ENCODE measurements at places on chromosomes 16 and 17.

- DNase-seq: no peak
Observed at GRCh38 chr16:87028481-87029320, 288.5 kb downstream of the C16orf95 start.

DNA sequence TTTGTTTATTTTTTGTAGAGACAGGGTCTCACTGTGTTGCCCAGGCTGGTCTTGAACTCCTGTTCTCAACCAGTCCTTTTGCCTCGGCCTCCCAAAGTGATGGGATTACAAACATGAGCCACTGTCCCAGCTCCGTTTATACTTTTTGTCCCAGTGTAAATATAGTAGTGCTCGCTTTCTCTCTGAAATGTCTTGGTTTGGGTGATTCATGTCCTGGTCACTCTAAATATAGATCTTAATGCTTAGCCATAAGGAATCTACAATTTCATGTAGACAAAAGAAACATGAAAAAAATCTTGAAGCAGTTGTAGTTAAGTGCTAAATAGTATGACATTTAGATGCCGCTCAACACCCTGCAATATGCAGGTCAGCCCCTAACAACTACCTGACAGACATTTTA, 126.9 kb downstream of the KATNIP start:
- no peak for DNase-seq

DNA sequence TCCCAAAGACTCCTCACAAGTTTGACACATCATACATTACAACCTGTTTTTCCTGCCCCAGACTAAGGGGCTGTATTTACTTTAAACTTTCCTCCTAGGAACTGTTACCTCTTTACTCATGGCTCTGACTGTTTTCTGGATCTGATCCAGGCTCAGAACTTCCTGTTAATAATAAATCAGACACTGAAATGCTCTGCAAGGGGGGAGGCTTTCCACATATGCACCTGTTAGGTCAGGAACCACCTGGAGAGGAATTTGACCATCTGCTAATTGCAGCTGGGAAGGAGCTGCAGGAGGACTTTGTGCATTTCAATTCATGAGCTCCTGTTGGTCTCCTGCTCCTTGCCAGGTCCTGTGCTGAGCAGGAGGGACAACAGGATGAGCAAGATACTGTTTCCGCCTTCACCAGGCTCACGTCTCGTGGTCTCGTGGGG, 476.9 kb upstream of the CDH5 start:
- DNase-seq: no peak

DNA sequence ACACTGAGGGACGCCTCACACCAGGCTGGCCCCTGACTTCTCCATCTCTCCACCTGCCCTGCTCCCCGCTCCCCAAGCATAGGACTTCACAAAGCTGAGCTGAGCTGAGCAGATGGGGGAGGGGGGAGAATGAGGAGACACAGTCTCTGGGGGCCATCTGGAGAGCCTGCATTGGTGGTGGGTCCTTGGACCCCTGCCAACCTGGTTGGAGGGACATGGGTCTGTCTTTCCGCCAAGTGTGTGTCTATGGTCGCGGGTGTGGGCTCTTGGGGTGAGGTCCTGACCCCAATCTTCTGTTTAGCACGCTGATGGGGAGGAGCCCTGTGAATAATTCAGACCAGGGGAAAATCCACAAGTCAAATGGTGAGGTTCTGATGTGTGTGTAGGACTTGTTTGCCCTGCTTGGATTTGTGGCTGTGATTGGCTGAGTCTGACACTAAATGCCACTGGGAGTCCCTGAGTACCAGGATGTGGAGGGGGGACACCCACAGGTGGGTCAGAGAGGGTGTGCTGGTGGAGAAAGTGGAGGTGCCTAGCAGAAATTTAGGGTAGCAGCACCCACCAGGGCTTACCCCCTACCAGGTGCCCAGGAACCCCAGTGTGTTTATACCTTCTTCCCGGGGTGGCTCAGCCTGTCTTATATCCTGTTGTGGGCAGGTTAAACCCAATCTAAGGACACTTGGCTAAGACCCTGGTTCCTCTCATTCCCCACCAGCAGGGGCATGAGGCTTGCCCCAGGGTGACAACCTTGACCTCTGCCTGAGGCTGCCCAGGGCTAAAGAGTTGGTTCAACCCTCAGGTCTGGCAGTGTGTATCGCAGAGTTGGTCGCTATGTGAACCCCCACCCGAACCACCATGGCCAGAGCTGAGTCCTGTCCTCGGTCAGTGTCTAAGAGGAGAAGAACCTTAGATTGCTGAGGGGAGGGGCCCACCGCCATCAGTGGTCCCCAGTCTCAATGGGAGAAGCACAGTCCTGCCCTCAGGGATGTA, 2.1 kb downstream of the FMNL1 start:
- DNase-seq: no peak

- no peak for DNase-seq
Observed at GRCh38 chr16:71709229-71709781, 15.2 kb downstream of the PHLPP2 start.

DNA sequence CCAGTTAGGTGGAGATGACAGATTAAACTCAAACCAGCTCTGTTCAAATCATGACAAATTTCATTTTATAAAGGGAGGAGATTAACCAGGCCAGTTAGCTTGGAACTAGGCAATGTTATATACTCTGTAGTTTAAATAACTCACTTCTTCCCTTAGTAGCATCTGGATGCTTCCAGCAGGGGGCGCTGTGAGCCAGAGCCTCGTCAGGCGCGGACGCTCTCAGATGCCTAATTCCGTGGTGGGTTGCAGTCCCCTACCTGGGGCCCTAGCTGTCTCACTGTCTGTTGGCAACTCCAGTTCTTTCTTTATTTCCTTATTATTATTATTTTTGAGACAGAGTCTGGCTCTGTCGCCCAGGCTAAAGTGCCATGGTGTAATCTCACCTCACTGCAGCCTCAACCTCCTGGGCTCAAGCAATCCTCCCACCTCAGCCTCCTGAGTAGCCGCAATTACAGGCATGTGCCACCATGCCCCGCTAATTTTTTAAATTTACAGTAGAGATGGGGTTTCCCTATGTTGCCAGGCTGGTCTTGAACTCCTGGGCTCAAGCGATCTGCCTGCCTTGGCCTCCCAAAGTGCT, 17.3 kb upstream of the WFDC1 start:
- DNase-seq: peak; percentile 42

- DNase-seq: no peak
Observed at GRCh38 chr17:56994009-56994792, 16.3 kb downstream of the SCPEP1 start.

- DNase-seq: no peak
Observed at GRCh38 chr17:45320931-45321461, 4.2 kb upstream of the MAP3K14 start.

- no peak for DNase-seq
Observed at GRCh38 chr16:17130733-17131132, 340.0 kb downstream of the XYLT1 start.

DNA sequence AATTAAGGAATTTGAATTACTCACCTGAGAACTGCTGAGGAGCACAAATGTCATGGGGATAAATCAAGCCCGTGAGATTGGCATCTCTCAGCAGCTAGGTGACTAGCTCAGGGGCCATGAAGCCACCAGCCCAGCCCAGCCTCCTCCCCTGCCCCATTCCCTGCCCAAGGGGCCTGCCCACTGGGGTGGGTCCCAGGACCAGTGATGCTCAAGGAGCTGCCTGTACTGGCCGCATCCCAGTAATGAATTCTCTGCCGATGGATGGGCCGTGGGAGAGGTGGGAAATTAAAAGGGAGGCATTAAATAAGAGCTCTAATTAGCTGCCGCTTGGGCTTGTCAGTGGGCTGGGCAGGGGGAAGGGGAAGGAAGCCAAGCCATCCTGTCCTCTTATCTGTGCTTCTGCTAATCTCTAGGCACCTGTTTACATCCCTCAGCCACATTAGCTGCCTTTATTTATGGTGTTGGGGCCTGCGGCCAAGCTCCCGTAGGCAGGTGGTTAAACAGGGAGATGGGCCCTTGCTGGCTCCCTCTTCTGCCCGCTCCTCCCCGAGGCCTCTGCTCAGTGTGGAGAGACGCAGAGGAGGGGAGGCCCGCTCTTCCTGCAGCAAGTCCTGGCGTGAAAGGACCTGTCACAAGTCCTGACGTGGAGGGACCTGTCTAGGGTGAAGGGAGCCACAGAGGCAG, 48.8 kb downstream of the PIPOX start:
- DNase-seq: no peak

GRCh38 chr16:13148836-13149235, 247.4 kb downstream of the SHISA9 start:
- no peak for DNase-seq

- DNase-seq: peak; percentile 79
Observed at GRCh38 chr16:88634141-88634993, 4.0 kb upstream of the IL17C start.

DNA sequence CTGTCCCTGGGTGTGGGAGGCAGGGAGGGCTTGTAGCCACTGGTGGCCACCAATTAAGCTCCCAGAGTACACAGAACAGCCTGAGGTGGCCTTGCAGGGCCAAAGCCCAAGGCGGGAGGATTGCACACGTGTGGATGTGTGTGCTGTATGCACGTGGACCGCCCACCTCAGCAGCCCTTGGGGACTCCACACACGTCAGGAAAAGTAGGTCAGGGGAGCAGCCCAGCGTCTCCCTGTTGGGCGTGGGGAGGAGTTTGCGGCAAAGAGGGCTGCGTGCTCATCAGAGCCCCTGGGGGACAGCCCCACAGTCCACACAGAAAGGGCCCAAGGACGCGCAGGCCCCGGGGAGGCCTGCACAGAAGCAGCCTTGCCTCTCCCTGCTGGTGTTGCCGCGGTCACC, 19.6 kb downstream of the SBK1 start:
- DNase-seq: no peak

DNA sequence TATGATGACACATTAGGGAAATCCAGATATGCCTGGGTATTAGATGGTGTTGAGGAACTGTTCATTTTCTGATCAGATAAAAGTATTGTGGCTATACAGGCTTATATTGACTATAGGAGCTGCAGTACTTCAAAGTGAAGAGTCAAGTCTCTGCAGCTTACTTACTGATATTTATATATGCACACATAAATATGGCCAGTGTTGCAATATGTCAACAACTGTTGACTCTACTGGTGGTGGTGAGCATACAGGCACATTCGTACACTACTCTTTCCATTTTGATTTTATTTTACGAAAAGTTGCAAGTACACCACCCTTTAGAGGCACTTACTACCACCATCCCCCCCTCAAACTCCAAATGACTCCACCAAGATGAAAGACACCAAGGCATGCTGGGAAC, 2.5 kb downstream of the CIAO2B start:
- no peak for DNase-seq

GRCh38 chr17:70882504-70882903, 713.2 kb downstream of the KCNJ2 start:
- DNase-seq: no peak

- no peak for DNase-seq
Observed at GRCh38 chr17:78707016-78707415, 75.1 kb downstream of the CYTH1 start.

DNA sequence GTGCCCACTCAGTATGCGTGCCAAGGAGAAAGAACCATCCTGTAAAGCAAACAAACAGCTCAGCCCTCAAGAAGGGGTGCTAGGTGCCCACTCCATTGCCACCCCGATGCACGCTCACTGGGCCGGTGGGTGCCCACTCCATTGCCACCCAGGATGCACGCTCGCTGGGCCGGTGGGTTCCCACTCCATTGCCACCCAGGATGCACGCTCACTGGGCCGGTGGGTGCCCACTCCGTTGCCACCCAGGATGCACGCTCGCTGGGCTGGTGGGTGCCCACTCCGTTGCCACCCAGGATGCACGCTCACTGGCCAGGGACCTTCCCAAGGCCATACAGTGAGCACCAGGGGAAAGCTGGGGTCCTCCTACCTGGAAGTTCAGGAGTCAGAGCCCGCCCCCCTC, 28.1 kb downstream of the HASPIN start:
- no peak for DNase-seq

DNA sequence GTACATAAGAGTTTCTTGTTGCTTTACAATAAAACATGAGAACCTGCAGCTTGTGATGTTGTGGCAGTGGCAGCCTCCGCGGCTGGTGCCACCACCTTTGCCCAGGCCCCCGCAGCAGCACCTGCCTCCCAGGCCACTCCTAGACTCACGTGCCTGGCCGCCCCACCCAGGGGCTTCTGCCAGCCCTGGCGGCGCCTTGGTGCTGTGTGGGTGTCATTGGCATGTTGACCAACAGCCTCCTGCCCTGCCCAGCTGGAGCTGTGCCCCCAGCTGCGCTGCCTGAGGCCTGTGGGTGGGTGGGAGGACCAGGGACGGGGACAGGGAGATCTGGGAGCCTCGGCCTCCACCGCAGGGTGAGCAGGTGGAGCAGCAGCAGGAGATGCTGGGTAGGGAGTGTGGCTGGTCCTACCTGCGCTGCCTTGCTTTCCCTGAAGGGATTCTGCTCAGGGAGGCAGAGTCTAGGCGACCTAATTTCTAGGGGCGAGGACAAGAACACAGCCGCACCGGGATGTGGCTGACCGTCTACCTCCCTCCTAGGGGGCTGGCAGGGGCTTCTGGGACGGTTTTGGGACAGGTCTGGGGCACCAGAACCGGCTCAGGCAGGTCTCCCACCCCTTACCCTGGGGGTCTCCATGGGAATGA, 428 bp upstream of the DNASE1L2 start:
- no peak for DNase-seq

DNA sequence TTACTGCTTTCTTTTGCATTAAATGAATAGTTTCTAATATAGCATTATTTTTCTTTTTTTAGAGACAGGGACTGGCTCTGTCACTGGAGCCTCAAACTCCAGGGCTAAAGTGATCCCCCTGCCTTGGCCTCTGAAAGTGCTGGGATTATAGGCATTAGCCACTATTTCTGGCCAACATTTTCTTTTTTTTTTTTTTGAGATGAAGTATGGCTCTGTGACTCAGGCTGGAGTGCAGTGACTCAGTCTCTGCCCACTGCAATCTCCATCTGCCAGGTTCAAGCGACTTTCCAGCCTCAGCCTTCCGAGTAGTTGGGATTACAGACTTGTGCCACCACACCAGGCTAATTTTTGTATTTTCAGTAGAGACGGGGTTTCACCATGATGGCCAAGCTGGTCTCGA, 2.0 kb upstream of the DUXB start:
- DNase-seq: no peak

- no peak for DNase-seq
Observed at GRCh38 chr17:55433629-55434422, 12.2 kb upstream of the MMD start.

GRCh38 chr17:32722733-32723132, 154.2 kb downstream of the MYO1D start:
- no peak for DNase-seq

All from GM19239 (cell line).